ENCODE measurements at places on chromosomes 1 and 21. TPM values are rescaled to one million over a fixed set of nuclear protein-coding genes. Genes with fewer than 3 reads are reported as not detected.

The FCRLA gene
- 0.46 TPM for polyA plus RNA-seq

- H3K4me1 ChIP-seq = peaks cover 4% of the 10 kb centered on the region
- no peaks in the 10 kb centered on the region for H3K27me3 ChIP-seq
- H3K4me3 ChIP-seq = no peak overlapping the region
- DNase-seq = no peak
Observed at GRCh38 chr1:178461701-178462100, 35.1 kb downstream of the CLEC20A start.

DNA sequence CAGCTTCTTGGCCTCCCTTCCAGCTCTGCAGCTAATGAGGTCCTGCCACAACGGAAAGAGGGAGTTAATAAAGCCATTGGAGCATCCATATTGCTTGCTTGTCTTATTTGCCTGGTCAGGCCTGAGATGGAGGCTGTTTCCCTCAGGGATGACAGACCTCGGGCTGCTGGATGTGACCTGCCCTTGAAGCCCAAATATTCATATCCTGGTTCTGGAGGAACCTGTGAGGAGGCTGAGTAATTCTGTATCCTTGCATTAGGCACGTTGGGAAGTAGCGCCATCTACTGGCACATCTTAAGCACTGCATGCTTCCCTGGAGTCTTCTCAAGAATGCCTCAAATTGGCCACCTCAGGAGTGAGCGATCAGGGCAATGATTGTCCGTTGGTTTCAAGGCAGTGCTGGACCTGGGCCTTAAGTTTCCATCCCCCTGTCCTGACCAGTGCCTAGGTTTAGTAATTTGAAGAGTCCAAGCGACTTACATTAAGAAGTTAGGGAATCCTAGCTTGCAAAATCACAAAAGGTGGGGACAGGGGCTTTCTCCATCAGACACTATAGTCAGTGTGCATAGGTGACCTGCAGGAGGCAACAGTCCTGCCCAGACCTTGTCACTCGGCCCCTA is 13.8 kb upstream of the NASP start:
- H3K4me1 ChIP-seq = no peaks in the 10 kb centered on the region
- H3K27ac ChIP-seq = no peak overlapping the region
- H3K27me3 ChIP-seq = no peaks in the 10 kb centered on the region
- peak; percentile 78 for DNase-seq

The PLA2G4A gene
- polyA plus RNA-seq = 1.6 TPM

The UBL4B gene
- not detected for polyA plus RNA-seq

GRCh38 chr1:179807291-179807690 is 64.2 kb downstream of the FAM163A start:
- H3K4me1 ChIP-seq = peaks cover 9% of the 10 kb centered on the region
- no peaks in the 10 kb centered on the region for H3K36me3 ChIP-seq
- peaks cover 43% of the 10 kb centered on the region for H3K27me3 ChIP-seq

GRCh38 chr1:30190511-30191153 is 532.8 kb downstream of the MATN1 start:
- H3K27me3 ChIP-seq = no peaks in the 10 kb centered on the region
- H3K27ac ChIP-seq = no peak overlapping the region
- H3K4me1 ChIP-seq = peaks cover 1% of the 10 kb centered on the region
- no peaks in the 10 kb centered on the region for H3K36me3 ChIP-seq
- no peak for DNase-seq

The CYB561D1 gene
- polyA plus RNA-seq = 8.1 TPM

- peaks cover 2% of the 10 kb centered on the region for H3K4me1 ChIP-seq
- H3K27ac ChIP-seq = no peak overlapping the region
- H3K36me3 ChIP-seq = no peaks in the 10 kb centered on the region
Observed at GRCh38 chr1:61453111-61453961, 271.6 kb downstream of the TM2D1 start.

The NCF2 gene
- 4.2 TPM for polyA plus RNA-seq

Measured in IMR-90 (cell line).